ENCODE measurements at places on chromosomes 4 and X.

- DNase-seq: peak; percentile 32
Observed at GRCh38 chrX:155263854-155264628, at the start of gene RAB39B. TSS of gene RAB39B (minus strand) at chrX:155264491. CDS start at chrX:155264288, 203 bp downstream.

GRCh38 chrX:130245441-130245840, 23.3 kb downstream of the ZNF280C start:
- DNase-seq: peak; percentile 36

DNA sequence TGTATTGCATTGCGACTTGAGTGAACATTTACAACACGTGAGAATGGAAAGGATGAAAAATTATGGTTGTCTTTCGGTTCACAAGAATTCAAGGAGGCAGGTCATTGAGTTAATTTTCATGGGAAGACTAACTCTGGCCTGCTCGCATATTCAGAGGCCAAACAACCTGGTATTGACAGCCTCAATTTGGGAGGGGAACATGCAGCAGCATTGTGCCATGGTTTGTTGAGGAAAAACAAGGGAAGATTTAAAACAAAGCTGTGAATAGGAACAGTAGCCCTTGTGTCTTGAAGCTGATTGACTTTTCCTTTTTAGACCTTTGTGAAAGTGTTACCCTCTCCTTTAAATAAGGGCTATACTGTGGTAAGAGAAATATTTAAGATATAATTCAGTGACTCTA, 31.9 kb downstream of the FAT4 start:
- no peak for DNase-seq

DNA sequence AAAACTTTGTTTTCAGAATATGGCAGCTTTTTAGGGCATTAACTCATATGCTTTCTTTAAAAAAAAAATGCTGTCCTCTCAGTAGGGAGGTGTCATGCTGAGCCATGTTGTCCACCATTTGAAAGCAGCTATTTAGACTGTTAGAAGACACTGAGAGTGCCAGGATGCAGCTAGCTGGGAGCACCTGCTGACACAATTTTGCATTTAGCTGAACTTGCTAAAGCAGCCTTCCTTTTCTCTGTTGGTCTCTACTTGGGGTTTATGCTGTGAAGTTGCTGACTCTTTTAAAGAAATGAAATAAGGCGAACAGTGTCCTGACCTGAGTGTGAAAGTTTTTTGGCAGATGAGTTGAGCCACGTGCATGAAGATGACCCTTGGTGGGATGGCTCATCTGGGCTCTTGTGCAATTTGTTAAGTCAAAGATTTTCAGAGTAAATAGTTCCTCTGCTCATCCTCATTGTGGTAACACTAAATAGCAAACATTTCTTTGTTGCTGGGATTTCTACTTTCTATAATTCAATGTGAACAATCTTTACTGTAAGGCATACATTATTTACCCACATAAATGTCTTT, 64.5 kb downstream of the CDS1 start:
- peak; percentile 42 for DNase-seq

DNA sequence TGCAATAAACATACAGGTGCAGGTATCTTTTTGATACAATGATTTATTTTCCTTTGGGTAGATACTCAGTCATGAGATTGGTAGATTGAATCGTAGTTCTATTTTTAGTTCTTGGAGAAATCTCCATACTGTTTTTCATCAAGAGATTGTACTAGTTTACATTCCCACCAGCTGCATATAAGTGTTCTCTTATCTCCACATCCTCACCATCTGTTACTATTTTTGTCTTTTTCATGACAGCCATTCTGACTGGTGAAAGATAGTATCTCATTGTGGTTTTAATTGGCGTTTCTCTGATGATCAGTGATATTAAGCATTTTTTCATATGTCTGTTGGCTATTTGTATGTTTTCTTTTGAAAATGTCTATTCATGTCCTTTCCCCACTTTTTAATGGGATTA, 202.2 kb downstream of the RAPGEF2 start:
- DNase-seq: peak; percentile 65

DNA sequence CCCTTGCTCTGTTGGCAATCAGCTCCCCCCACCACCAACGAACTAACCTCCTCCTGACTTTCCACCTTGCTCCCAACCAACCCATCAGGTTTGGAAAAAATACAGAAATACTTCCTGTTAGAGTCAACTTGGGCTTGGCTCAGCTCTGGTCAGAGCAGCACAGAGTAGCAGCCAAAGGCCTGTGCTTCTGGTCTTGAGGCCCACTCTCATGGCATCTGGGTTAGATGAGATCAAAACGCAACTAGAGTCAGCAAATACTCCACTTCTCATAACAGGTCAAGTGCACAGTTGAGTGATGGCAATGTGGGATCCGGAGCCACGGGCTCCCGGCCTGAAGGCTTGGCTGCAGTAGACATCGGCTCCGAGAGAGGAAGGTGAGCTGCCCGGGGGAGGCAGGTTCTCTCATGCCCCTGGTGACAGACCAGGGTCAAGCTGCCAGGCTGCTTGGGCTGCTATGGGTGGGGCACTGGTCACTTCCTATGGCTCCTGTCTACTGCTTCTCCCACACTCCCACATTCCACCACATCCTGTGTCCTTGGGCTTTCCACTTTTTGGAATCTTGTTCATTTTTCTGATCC, 34.8 kb downstream of the ZNF185 start:
- DNase-seq: no peak

Measured in mesenchymal stem cell (in vitro differentiated cells and primary cell).